ENCODE measurements at places on chromosomes 1 and 21.

DNA sequence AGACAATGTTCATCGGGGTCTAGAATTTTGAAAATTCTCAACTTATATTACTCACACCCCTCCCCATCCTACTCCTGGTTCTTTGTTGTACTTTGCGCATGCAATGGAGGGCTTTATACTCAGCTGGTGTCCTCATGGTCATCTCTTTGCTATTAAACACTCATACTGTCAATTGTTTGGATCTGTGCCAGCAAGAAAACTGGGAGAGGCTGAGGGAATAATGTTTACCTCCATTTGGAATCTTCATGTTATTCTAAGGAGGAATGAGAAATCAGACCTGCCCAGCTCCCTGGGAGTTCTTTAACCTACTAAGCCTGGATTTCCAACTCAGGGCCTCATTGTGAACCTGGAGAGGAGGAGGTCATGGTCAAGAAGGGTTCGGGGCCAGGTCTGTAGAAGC is 143.9 kb upstream of the DNAH14 start:
- no peak for DNase-seq

DNA sequence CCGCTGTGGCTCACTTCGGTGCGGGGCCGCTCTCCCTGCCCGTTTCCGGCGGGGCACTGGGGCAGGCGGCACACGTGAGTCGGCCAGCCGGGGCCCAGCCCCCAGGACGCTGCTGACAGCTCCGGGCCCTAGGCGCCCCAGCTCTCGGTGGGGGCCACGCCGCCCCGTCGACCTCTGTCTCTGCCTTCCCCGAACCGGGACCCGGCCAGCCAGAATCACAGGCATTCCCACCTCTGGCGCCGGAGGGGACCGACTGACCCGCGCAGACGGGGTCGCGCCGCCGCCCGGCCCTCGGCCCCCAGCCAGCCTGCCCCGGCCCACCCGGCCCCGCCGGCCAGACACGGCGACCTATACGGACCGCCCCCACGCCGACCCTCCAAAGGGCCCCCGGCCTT is 755 bp downstream of the SCMH1 start:
- DNase-seq: peak; percentile 14

DNA sequence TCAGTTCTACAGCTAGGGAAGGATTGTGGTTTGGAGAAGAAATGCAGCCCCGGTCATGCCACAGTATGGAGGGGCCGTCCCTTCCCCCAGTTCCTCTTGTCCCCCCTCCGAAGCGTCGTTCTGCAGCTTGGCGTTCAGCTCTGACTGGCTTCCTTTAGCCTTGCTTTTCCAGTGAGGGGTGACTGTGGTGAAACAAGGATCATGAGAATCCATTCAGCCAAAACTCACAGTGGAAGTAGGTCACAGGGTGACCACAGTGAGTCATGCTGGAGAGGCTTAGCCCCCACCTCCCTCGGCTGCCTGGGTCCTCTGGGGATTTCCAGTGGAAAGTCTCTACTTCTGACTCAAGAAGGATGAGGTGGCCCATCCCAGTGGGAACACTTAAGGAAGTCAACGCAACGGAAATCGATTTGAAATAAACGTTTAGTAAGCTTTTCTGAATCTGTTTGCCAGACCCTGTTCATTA is 37.3 kb upstream of the COL6A2 start:
- DNase-seq: no peak

DNA sequence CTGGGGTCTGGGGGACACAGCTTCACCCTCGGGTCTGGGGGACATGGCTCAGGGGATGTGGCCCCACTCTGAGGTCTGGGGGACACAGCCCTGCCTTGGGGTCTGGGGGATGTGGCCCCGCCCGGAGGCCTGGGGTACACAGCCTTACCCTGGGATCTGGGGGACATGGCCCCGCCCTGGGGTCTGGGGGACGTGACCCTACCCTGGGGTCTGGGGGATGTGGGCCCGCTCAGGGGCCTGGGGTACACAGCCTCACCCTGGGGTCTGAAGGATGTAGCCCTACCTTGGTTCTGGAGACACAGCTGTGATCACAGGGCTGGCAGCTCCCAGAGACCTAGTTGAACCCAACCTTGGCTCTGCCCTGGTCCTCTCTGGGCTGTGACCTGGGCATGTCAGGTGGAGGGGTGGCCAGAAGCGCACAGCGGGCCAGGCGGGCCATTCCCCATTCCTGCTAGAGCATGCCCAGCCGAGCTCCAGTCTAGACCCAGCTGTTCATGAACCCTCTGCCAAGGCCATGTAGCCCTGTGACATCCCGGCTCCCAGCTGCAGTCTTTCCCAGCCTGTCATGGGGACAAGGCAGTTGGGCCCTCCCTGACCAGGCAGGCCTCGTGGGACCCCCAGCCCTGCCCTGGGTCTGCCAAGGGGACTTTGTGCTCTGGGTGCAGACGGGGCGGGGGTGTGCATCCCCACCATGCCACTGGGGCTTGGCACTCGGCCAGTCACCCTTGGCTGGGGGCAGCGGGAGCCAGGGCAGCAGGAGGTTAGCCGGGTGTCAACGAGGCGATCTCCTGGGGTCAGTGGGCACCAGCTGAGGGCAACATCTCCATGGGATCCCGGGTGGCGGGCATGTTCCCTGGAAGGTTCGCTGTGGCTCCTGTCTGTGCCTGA is 43.9 kb downstream of the WNT9A start:
- DNase-seq: no peak

GRCh38 chr1:10693497-10694273 is 102.8 kb downstream of the CASZ1 start:
- peak; percentile 27 for DNase-seq

DNA sequence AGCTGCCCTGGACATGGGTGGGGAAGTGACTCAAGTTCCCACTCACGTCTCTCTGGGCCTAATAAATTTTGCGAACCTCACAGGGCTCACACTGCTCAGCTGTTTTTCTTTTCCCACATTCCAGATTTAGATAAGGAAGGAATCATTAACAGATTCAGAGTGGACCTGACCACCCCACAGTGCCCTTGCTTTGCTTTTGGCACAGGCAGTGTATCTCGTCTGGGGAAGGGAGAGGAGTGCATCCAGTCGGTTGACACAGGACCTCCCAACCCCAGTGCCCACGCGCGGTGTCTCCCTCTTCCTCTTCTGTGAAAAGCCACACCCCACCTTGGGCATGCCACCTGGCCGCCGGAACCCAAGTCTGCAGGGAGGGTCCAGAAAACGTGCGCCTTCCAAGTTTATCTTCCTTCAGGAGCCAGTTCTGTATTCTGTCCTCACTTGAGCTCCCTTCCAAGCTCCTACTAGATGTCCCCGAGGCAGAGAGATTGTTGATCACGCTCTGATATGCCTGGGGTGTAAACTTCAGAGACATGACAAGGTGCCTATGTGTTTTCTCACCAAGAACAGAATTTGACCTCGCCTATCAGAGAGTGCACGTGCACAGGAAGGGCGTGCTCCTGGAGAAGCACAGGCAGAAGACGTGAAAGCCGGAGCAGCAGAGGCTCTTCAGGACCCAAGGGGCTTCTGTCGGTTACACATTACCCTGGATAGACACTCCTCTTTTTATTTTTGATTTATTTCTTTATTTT is 9.5 kb upstream of the SLC2A5 start:
- no peak for DNase-seq

GRCh38 chr1:44785029-44785380 is 3.0 kb downstream of the BEST4 start:
- no peak for DNase-seq

DNA sequence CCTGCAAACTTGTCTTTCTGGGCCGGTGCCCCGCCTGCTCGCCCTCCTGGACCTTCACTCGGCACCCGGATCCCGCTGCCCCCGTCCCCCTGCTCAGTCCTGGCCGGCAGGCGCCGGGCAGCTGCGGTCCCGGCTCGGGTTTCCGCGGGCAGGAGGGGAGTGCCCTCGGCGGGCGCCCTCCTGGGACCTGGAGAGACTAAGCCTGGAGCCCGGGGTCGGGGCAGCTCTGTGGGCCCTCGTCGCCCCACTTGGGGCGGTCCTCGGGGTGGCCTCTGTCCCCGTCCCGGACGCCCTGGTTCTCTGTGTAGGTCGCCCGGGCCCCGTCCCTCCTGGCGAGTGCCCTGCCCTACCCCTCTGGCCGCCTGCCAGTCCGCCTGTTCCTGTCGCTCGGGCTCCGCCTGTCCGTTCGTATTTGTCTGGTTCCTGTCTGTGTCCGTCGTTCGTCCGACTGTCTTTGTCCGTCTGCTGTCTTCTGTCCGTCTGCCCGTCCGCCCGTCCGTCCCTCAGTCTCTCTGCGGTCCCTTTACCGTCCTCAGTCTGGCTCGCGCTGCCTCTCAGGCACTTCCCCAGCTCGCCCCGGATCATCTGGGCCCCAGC is 490 bp downstream of the SERINC2 start:
- no peak for DNase-seq

GRCh38 chr1:23194119-23194984 is 22.9 kb downstream of the HTR1D start:
- DNase-seq: no peak

GRCh38 chr1:59570524-59570923 is 244.2 kb upstream of the HOOK1 start:
- DNase-seq: no peak

DNA sequence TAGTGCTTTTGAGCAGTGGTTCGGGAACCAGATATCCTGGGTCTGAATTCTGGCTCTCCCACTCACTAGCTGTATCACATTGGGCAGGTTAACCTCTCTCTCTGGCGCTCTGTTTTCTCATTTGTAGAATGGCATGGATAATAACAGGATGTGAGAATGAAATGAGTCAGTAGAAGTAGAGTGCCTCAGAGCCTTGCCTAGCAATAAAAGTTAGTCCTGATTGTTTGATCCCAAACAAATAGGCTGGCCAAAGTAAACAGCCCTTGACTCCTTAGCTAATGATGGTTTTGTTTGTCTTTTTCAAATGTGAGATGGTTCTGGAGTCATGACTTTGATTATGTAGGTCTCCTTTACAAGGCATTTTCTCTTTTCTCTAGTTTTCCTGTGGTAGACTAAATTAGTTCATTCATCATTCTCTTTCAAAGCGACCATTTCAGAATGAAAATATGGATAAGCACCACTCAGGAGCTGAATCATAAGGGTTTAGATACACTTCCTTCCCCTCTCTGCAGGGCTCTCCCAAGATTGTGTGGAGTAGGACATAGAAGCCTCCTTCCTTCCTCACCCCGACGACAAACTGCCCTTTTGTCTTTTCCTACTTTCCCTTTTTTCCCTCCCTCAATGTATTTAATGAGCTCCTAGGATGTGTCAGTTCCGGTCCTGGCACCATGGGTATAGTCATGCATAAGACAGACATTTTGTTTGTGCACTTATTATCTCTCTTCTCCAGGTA is 23.1 kb downstream of the KIAA0040 start:
- no peak for DNase-seq

- no peak for DNase-seq
Observed at GRCh38 chr1:58331156-58331555, 215.4 kb downstream of the OMA1 start.

GRCh38 chr1:241343956-241344355 is 13.0 kb downstream of the RGS7 start:
- DNase-seq: no peak

GRCh38 chr21:27681038-27681437 is 714.1 kb upstream of the ADAMTS5 start:
- no peak for DNase-seq

DNA sequence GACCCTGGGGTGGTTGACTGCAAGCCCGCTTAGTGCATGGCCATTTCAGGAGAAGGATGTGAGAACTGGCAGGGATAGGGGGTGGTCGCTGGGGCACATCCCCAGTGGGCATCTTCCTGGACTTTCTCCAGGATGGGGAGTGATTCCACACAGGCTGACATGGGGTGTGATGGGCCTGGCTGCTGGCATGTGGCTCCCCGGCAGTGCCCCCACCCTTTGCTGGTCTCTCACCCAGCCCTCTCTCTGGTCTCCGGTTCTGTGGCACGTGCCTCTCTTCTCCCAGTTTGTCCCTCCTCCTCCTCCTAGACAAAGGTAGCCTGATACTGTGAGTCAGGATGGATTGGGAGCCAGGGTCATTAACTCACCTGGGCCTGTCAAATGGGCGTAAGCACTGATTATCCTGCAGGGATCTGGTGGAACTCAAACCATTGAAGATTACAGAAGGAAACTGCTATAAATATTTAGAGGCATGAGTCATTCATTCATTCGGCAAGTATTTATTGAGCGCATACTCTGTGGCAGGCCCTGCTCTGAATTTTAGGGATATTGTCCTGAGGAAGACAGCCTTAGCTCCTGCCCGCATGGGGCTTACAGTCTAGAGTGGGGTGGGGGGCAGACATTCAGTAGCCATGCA is 23.6 kb upstream of the EPS8L3 start:
- DNase-seq: no peak

DNA sequence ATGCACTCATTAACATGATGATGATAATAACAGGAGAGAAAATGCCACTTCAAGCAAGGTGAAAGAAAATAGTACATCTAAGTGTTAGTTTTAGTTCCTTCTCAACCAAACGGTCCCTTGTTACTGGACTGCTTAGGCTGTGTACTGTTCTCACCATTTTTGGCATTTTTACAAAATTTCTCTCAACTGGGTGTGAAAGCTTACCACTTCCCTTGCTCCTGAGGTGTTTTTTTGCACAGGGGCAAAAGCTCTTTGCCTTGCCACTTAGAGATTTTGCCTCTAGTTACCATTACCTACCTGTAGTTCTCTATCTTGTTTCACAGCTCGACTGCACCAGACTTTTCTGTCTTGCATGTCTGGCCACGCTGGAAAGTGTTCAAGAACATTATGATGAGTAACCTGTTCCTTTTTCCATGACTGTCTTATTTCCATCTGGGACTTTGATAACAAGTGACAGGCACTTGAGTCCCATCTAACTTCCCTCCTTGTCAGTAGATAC is 10.7 kb downstream of the NEK7 start:
- no peak for DNase-seq
